ENCODE measurements at places on chromosomes 4 and X.
A peak's percentile ranks its signal among the peaks of the same experiment; 100 is the strongest.

DNA sequence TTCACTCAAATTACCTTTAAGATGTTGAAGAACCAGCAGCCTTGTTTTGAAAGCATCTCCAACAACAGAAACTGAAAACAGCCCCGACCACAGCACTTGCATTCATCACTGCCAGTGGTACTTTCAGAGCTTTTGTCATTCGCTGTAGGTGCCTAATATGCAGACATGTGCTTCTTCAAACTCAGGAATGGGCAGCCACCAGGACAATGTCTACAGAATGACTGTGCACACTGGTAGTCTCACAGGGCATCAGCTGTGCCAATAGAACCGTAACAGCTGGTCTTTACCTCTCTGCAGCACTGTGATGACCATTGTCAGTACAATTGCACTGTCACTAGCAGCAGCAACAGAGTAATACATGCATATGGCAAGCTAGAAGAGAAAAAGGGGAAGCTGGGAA is 1149.7 kb downstream of the STPG2 start:
- no peak for DNase-seq

DNA sequence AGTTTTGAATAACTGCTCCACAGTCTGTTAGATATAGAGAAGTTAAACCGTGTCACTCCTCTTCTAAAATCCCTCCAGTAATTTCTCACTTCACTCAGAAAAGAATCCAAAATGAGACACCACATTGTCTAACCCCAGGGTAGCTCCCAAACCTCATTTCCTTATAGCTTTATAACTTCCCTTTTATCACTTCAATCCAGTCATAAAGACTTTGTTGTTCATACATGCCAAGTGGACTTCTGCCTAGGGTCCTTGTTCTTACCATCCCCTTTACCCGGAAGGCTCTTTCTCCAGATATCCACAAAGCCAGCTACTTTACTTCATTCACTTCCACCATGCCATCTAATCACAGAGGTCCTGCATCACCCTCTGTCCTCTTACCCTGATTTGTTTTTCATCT is 156.2 kb downstream of the GABRB1 start:
- DNase-seq, result no peak

- no peak for DNase-seq
Observed at GRCh38 chrX:139112432-139112831, 400.9 kb upstream of the FGF13 start.

DNA sequence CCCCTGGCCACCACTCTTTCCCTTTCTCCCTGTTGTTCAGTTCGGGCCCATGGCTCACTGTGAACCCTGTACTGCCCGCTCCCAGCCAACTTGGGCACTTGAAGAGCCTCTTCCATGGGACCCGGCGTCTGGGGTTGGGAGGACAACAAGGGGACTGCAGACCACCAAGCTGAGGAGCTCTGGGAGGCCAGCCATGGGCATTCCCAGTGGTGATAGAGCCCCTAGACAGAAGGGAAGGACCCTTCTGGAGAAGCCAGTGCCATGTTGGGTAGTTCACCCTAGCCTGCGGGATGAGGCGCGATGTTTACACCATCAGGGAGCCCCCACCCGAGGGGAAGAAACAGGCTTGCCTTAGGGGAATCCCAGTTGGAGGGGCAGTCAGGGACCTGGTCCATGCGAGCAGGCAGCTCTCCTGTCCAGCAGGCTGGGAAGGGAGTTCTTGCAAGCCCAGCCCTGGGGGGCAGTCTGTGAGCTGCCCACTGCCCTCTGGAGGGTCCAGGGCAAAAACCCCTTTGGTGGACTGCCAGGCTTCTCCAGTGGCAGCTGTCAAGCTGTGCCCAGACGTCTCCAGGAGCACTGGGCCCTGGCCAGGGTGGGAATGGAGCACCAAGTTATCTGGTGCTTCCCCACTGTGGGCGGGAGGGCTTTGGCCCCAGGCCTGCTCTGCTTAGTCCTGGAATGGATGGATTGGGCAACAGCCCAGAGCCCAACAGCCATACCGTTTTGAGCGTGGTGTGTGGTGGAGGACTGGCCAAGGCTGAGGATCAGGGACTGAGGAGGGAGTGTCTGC is 23.7 kb upstream of the UBA1 start:
- no peak for DNase-seq

GRCh38 chrX:13515211-13515930 is 54.0 kb upstream of the EGFL6 start:
- no peak for DNase-seq

- DNase-seq, result no peak
Observed at GRCh38 chr4:2996415-2996814, 33.0 kb downstream of the GRK4 start.

GRCh38 chr4:83405844-83406816 is 49.5 kb downstream of the HELQ start:
- DNase-seq, result no peak

DNA sequence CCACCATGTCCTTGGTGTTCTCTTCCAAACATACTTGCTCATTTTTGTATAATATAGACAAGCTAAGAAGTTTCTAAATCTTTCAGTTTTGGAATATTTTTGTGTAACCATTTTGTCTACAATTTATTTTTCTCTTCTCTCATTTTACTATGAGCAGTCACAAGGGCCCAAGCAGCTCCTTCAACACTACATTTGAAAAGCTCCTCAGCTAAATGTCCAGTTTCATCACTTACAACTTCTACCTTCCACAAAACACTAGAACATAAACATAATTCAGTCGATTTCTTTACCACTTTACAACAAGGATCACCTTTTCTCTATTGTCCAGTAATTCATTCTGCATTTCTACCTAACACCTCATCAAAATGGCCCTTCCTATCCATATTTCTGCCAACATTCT is 554.4 kb downstream of the RAB28 start:
- DNase-seq, result no peak

DNA sequence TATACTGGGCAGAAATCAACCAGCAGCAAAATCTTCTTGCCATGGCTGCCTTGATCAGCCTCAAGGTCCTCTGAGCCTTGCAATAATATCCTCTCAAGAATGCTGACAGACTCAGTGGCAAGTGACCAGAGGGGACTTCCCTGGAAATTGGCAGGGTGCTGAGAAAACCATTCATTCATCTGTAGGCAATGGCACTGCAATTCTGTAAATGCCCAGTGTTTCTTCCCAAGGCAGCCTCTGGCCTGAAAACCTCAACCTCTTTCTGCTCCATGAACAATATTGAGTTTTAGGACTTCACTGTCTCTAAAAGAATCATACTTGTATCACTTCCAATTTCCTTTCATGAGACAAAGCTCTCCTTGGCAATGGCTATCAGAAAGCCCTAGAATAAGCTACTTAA is 754.3 kb upstream of the TENM3 start:
- DNase-seq, result no peak

GRCh38 chr4:143025081-143025704 is 159.5 kb upstream of the USP38 start:
- DNase-seq, result peak; percentile 54

- peak; percentile 69 for DNase-seq
Observed at GRCh38 chrX:23902419-23902818, 5.3 kb downstream of the APOO start.

DNA sequence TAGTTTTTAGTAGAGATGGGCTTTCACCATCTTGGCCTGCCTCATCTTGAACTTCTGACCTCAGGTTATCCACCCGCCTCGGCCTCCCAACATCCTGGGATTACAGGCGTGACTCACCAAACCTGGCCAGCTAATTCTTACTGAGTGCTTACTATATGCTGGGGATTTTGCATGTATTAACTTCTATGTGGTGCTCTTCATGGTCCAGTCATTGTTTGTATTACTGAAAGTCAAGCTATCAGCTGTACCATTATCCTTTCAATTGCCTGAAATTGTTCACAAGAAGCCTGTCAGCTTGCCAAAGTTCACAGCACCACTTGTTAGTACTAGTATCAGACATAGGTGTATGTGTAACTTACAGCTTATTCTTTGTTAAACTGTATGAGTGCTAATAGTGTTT is 1272.1 kb downstream of the ARAP2 start:
- no peak for DNase-seq
